ENCODE measurements at places on chromosomes 4 and X. TPM values are rescaled to one million over a fixed set of nuclear protein-coding genes. Genes with fewer than 3 reads are reported as not detected.

DNA sequence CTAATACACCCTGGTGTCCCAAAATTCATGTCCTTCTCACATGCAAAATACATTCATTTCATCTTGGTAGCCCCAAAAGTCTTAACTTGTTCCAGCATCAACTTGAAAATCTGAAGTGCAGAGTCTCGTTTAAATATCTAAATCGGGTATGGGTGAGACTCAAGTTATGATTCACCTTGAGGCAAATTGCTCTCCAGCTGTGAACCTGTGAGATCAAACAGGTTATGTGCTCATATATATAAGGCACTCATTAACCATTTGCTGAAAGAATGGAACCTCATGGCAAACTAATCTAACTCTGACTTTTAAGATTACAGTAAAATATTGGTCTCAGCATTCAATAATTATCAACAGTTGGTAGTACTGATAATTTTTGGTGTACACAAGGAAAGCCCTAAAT lies 55.5 kb downstream of the PDLIM5 start:
- peak overlapping the region; percentile 34 for H3K4me3 ChIP-seq
- no peaks in the 10 kb centered on the region for H3K27me3 ChIP-seq
- H3K36me3 ChIP-seq = no peaks in the 10 kb centered on the region
- peak; percentile 73 for DNase-seq

DNA sequence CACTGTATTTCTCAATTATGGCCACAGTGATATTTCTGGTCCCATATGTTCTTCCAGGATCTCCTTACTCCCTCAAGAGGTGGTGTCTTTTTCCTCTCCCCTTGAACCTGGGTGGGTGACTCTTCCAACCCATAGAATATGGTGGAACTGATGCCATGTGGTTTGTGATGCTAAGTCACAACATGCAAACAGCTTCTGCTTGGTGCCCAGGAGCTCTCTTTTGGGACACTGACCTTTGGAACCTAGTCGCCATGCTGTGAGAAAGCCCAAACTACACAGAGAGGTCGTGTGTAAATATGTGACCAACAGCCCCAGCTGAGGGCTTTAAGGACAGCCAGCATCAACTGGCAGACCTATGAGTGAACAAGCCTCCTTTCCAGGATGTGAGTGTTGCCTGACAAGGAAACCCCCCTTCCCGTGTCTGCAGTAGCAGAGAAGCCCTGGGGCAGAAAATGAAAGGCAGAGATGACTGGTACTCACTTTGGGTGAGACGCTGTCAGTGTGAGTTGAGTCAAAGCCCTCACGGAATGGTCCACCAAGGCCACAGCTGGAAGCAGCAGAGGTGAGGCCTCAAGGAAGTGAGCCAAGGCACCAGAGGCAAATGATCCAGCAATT lies 223.4 kb downstream of the BCOR start:
- no peaks in the 10 kb centered on the region for H3K27me3 ChIP-seq
- H3K27ac ChIP-seq = no peak overlapping the region
- H3K4me1 ChIP-seq = no peaks in the 10 kb centered on the region
- no peak overlapping the region for H3K4me3 ChIP-seq
- DNase-seq = no peak

The NSG1 gene
- 0.12 TPM for total RNA-seq

The KIT gene
- not detected for total RNA-seq

DNA sequence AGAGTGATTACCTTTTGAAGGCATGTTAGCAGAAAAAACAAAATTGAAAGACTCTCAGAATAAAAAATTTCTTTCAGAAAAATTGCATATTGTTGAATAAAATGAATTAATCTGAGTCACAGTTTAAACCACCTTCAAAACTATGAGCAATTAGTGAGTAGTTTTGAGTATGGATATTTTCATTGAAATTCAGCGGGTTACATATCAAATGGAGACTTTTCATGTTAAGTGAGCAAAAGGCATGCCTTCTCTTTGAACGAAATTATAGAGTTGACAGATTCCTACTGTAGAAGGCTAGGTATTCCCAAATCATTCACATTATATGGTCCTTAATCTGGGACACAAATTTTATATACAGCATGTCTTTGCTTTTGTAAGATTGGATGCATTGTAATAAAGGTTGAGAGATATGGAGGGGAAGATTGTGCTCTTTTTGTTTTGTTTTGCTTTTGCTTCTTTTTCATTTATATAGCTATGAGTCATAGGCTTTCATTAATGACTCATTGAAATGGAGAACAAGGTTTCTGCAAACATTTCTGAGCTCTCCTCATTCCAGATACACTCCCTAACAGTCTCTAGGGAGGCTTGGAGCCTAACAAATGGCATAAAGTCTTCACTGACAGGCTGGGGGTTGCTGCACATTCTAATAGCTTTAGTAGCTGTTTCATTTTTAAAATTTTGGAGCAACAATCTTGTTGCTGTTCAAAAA lies 21.6 kb downstream of the PCDH18 start:
- no peaks in the 10 kb centered on the region for H3K36me3 ChIP-seq
- DNase-seq = peak; percentile 62
- peak overlapping the region; percentile 28 for H3K27ac ChIP-seq
- no peaks in the 10 kb centered on the region for H3K27me3 ChIP-seq
- no peak overlapping the region for H3K4me3 ChIP-seq

GRCh38 chr4:28536124-28536523 lies 1675.5 kb downstream of the STIM2 start:
- no peaks in the 10 kb centered on the region for H3K4me1 ChIP-seq
- no peak overlapping the region for H3K27ac ChIP-seq
- no peaks in the 10 kb centered on the region for H3K36me3 ChIP-seq
- H3K27me3 ChIP-seq = no peaks in the 10 kb centered on the region
- no peak overlapping the region for H3K4me3 ChIP-seq

The POU3F4 gene
- total RNA-seq = not detected

DNA sequence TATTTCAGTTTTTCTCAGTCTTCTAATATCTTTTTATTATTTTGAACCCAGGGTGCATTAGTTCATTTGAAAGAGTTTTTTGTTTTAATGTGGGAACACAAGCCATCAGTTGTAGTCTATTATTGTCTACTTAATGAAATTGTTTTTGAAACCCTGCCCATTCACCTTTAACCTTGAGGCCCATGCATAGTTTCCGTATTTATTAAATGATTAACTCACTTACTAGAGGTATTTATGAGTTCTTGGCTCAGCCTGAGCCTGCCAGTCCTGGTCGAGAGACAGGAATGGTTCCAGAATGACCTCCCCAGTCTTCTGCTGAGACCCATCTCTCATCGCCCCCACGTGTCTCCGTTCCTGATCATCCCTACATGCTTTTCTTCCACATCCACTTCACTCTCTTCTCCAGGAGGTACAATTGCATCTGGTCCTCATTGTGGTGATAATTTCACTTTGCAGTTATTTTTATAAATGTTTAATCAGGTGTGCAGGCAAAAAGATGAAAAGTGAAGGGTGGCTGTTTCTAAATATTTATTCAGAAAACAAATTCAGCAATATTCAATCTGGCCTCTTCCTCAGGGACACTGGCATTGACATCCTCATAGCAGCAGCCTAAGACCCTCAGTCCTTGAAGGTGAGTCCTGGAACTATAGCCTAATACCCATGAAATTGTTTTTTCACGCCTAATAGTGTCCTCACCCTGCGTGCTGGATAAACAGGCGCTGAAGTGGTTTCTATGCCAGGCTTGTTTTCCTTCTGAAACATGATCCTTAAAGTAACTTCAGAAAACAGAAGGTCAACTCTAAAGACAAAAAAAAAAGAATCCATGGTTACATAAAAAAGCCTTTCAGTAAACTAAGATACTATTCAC lies 112.8 kb downstream of the KDR start:
- no peaks in the 10 kb centered on the region for H3K4me1 ChIP-seq
- no peaks in the 10 kb centered on the region for H3K27me3 ChIP-seq
- no peak overlapping the region for H3K27ac ChIP-seq
- no peak for DNase-seq

GRCh38 chrX:72604112-72604511 lies 31.5 kb upstream of the HDAC8 start:
- H3K36me3 ChIP-seq = peaks cover 4% of the 10 kb centered on the region
- no peak overlapping the region for H3K27ac ChIP-seq
- H3K4me3 ChIP-seq = no peak overlapping the region
- H3K4me1 ChIP-seq = no peaks in the 10 kb centered on the region
- DNase-seq = no peak

DNA sequence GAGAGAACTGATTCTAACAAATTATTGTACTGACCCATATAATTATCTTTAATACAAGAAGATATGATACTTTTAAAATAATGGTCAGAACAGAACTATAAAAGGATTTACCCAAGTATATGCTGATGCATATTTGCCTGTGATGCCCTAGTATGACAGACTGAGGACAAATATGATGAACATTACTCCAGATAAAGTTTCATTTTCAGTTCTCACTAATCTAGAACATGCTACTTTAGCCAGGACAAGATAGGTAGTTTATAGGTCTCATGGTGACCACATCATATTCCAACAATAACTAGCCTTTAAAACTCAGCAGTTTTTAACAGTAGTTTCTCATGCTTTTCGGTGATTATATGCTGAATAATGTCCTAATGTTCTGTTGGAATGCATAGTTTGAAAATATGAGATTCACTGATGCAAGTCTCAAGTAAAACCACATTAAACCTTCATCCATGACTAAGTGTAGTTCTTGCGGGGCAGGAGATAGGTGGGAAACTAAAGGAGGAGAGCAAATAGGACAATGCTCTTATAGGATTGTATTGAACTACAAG lies 295.2 kb upstream of the AGA start:
- no peaks in the 10 kb centered on the region for H3K27me3 ChIP-seq
- H3K4me3 ChIP-seq = no peak overlapping the region
- no peaks in the 10 kb centered on the region for H3K4me1 ChIP-seq
- no peaks in the 10 kb centered on the region for H3K36me3 ChIP-seq
- no peak overlapping the region for H3K27ac ChIP-seq
- DNase-seq = no peak

DNA sequence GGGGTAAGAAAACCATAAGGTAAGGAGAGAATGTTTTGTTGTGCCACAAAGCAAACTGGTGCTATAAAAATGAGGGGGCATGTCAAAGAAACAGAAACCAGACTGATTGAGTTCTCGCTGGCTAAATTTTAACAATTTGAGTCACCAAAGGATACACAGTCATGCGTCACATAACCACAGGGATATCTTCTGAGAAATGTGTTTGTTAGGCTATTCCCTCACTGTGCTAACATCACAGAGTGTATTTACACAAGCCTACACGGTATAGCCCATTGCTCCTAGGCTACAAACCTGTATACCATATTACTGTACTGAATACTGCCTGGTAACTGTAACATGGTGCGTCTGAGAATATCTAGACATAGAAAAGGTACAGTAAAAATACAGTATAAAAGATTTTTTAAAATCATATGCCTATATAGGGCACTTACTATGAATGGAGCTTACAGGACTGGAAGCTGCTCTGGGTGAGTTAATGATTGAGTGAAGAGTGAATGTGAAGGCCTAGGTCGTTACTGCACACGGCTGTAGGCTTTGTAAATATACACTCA lies 50.1 kb downstream of the FBXW7 start:
- no peak overlapping the region for H3K27ac ChIP-seq
- no peak for DNase-seq
- no peaks in the 10 kb centered on the region for H3K4me1 ChIP-seq
- no peaks in the 10 kb centered on the region for H3K36me3 ChIP-seq
- H3K4me3 ChIP-seq = no peak overlapping the region

DNA sequence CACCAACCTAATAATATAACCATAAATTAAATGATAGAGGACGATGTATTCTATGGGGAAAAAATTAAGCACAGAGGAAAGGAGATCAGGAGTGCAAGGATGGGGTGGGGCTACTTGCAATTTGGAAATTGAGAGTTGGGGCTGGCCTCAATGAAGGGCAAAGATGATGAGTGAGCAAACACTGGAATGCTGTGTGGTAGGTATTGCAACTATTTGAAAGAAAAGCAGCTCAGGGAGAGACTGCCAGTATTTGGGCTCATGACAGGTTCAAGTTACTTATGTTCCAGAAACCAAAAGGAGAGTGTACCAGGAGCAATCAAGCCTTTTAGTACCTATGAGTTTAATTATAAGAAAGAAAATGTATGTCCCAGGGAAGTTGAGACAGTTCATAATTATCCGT lies 47.4 kb downstream of the ASIC5 start:
- no peaks in the 10 kb centered on the region for H3K36me3 ChIP-seq
- DNase-seq = no peak
- H3K27me3 ChIP-seq = no peaks in the 10 kb centered on the region
- no peak overlapping the region for H3K4me3 ChIP-seq
- no peak overlapping the region for H3K27ac ChIP-seq
- no peaks in the 10 kb centered on the region for H3K4me1 ChIP-seq

The REPS2 gene
- 4.5 TPM for total RNA-seq

DNA sequence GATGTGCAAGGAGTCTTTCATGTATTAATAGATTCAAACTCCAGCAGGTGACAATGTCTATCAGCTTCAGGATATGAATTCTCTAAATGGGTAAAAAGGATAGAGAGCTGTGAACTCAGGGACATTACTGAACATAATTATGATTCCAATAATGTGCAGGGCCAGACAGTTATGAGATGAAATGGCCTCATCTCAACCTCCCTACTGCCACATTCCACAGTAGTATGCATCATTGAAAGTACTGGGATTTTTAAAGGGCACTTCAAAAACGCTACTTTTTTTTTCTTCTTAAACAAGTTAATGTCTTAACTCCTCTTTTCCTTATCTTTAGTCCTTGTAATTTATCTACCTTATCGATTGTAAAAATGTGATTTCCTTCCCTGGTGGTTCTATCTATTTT lies 202.0 kb downstream of the APBB2 start:
- no peaks in the 10 kb centered on the region for H3K27me3 ChIP-seq
- no peak overlapping the region for H3K27ac ChIP-seq
- H3K36me3 ChIP-seq = no peaks in the 10 kb centered on the region
- no peak overlapping the region for H3K4me3 ChIP-seq

The BEX2 gene
- 35.7 TPM for total RNA-seq
